Ascending aorta (tissue), 2 donors: ENCODE measurements at places on chromosomes 6 and 20. TPM values are rescaled to one million over a fixed set of nuclear protein-coding genes. Genes with fewer than 3 reads are reported as not detected.

DNA sequence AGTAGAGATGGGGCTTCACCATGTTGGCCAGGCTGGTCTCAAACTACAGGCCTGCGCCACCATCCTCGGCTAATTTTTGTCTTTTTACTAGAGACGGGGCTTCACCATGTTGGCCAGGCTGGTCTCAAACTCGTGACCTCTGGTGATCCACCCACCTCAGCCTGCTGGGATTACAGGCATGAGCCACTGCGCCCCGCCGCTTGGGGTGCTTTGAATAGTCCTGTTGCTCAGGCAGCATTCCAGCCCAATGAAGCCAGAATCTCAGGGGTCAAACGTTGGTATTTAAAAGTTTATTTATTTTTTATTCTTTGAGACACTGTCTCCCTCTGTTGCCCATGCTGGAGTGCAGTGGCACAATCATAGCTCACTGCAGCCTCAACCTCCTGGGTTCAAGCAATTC, 11.3 kb downstream of the MOCS3 start:
- DNase-seq, result no peak

GRCh38 chr6:36633915-36634314, 39.8 kb downstream of the SRSF3 start:
- peak; percentile 81 for DNase-seq

GRCh38 chr6:158014505-158015187, 33.0 kb downstream of the SYNJ2 start:
- no peak for DNase-seq

- DNase-seq, result no peak
Observed at GRCh38 chr6:136226674-136227377, 23.3 kb downstream of the MTFR2 start.

The ADTRP gene
- total RNA-seq, result not detected
